ENCODE measurements at places on chromosomes 1 and 21.

DNA sequence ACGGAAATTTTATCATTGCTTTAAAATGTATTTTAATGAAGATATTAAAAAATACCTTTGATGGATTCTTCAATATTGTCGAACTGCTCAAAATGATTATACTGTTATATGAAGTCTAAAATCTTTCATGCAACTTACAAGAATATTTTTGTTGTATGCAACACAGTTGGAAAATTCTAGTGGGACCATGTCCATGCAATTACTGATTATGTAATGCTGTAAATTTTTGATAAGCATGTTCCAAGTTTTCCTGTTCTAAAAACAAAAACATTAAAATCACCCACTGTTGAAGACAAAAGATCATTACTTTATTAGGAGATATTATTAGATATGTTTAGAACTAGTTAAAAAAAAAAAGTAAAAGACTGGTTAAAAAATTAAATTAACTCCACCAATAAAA, 132.8 kb downstream of the NFIA start:
- no peak for DNase-seq

DNA sequence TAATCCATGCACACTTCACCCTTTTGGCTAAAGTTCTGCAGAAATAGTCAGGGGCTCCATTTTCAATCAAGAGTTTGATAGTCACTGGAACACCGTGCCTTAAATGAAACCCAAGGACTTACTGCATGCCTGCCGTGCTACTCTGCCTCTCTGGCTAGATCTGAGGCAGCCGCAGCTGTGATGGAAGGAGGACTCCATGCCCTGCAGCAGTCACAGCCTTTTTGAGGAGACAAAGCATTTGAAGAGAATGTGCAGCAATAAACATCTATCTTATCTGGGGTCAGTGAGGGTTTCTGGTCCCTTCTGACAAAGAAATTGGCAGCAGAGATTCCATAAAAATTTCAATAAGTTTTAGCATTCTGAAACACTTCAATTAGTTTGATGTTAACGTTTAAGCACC, 78.0 kb downstream of the BCAR3 start:
- no peak for DNase-seq

DNA sequence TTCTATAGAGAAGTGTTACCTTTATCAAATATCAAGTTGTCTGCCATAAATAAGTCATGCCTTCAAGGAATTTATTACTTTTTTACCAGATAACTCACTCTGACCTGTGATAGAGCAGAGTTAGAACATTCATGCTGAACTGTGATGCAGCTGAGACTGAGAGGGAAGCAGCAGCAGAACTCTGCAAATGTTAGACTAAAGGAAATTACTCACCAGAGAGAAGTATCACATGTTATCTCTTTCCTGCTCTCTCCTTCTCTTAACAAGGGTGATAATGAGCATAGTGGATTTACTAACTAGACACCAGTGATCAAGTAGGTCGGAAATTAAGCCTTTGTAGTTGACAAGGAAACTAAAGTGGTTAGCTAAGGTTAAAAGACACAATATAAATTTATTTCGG, 181.6 kb downstream of the RASAL2 start:
- DNase-seq = no peak

GRCh38 chr1:58986996-58987767, 203.3 kb upstream of the JUN start:
- DNase-seq = peak; percentile 16

DNA sequence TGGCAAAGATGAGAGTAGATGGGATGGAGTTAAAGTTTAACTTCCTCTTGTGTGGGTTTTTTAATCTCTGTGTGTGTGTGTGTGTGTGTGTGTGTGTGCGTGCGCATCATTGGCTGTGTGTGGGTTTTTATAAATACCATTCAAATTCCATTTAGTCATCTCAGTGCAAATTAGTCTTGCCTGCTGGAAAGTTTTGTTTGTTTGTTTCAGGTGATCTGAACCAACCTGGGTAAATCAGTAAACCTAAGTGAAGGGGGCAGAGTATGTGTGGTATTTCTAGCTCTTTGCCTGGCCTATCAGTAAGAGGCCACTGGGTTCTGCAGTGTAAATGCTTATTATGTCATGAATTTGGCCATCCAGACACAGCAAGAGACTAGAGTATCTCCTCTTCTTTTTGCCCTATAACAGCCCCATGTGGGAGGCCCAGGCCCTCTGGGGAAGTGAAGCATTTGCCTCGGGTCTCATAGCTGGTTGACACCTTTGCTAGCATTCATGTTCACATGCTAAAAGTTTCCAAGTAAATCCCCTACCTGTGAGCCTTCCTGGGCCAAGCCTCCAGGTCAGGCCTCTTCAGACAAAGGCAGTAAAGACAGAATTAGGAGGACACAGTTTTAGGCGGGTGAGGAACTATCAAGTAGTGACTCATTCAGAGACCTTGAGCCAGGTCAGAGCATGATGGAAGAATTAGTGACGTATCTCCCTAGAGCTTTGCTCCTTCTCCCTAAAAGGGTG, 14.7 kb downstream of the INTS3 start:
- peak; percentile 13 for DNase-seq

GRCh38 chr1:63960326-63960725, 186.5 kb downstream of the ROR1 start:
- DNase-seq = no peak

DNA sequence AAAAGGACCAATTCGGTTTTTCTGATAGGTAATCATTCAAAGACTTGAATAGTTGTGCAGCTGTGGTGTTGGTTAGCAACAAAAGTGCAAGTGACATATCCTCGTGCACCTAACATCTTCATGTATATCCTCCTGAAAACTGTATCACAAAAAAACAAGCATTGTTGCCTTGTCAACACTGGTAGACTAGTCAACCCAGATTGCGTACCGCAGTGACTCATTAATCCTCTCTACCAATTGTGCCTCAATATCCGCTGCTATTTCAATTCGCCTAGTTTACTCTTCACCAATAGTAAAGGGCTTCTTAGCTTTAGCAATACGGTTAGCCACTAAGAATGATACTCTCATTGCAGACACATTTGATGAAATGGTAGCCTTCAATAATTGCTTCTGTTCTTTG, 3.5 kb downstream of the HHAT start:
- peak; percentile 41 for DNase-seq

DNA sequence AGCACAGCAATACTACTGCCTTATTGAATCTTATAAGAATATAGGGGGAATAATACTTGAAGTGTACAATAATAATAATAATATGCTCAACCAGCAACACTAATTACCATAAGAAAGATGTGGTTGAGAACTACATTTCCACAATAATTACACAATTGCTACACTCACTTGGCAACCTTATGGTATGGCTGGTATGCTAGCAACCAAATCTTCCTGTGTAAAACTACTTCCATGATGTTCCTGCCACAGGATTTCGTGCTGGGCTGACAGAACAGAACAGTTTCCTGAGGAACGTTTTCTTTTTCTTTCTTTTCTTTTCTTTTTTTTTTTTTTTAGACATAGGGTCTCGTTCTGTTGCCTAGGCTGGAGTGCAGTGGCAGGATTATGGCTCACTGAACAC, 50.6 kb downstream of the KIF26B start:
- no peak for DNase-seq

DNA sequence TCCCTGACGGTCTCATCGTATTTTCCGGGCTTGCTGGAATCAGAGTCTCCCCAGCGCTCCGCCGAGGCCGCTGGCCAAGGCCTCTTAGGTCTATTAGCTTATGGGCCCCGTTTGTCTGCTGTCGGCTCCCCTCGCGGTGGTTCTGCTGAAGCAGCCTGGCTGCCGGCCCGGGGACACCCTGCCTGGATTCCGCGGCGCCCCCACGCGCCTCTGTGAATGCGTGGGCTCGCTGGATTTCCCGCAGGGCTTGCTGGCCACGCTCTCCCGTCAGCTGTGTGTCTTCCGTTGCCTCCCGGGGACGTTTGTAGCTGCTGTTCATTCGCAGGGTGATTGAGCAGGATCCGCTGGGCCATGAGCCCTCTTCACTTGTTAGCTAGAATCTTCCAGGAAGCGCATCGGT, 8.4 kb downstream of the LRRC3 start:
- DNase-seq = no peak

GRCh38 chr1:35367914-35368313, 99.4 kb downstream of the ZMYM4 start:
- no peak for DNase-seq

DNA sequence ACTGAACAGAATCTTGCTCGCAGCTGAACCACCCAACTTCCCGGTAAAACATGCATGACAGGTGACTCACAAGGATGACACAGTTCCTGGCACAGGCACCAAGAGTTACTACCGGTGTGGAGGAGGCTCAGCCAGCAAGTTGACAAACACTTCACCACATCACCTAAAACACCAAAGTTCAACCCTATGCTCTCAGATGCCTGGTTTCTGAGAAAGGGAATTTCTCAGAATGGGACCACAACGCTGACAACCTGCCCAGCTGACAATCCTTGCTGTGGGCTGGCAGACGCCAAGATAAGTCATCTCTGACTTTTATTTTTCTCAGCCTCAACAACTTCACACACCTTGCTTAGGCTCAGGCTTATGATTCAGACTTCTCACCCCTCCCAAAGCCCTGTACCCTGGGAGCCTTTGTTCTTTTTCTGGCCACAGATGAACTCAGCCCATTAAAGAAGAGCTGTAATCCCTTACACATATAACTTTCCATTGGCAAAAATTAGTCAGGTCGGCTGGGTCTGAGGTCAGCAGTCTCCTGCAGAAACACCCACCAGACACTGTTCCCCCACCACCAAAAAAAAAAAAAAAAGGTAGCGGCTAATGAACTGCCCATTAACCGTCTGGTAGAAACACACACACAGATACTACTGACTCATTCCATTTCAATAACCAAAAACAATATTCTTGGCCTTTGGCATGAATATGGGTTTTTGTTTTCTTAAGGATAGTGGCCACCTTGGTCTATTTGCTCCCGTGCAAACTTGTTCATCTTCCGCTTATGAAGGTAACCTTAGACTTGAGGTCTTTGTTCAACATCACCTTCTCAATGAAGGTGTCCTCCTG, 10.8 kb upstream of the TIAM1 start:
- DNase-seq = peak; percentile 73

DNA sequence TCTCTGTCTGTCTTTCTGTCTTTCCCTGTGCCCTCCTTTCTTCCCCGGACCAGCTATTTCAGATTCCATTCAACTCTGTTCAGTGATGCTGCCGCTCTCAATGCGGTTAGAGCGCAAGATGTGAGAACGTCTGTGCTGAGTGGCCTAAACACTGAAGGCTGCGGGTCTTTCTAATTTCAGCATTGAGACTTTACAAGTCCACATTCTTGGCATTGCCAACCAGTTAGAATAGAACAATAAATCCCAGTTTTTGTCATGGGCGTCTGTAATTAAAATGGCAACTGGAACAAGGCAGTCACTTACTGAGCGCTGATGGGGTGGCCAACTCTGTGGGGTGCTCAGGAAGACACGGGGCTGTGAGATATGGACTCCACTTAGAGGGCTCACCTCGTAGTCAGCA, 112.8 kb downstream of the DHRS3 start:
- no peak for DNase-seq

DNA sequence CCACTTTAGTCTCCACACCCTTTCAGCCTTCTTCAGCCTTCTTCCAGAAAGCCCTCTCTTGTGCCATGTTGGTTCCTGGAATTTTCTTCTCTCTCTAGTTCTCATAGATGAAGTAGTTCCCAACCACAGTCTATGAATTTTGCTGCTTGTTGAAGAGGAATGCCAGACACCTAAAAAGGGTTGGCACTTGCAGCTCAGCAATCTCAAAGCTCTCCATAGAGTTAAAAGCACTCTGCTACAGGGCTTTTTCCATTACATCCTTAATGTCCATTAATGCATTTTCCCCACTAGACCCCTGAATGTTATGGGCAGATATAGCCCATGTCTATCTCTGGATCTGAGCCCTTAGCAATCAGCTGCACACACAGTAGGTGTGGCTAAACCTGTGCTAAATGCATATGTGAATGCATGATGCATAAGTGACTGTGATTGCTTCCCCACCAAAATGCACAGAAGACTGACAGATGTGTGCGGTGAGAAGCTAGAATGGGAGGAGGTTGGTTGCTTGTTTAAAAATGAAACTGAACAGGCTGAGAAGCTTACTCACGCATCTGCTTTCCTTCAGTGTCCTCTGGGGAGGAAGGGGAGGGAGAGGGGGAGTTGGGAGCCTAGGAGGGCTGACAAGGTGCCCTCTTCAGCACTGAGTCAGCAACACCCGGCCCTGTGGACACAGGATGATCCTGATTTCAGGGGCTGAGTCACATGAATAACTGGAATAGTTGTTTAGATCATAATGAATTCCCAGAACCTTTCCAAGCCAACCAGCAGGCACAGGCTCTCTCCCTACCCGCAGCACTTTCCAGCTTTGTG, 146.1 kb upstream of the FGGY start:
- no peak for DNase-seq

DNA sequence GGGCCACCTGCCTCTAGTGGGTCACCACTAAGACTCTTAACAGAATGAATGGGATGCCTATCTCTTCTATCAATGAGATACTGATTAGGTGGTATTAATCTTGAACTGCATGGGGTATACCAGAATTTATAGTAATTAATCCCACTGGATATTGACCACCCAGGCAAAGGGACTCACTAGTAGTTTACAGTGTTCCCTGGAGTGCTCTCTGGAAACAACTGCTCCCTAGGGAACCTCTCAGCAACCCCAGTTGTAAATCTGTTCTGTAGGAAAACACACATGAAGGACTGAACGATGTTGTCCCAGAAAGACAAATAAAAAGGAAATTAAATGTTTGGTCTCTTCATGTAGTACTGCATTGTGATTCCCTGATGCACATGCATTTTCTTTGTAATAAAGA, 430.5 kb downstream of the HLX start:
- DNase-seq = no peak
